ENCODE measurements at places on chromosomes 3 and 15. TPM values are rescaled to one million over a fixed set of nuclear protein-coding genes. Genes with fewer than 3 reads are reported as not detected.
A peak's percentile ranks its signal among the peaks of the same experiment; 100 is the strongest.

GRCh38 chr3:72100080-72100511 is 315.1 kb upstream of the PROK2 start:
- H3K27ac ChIP-seq, result no peak overlapping the region
- peaks cover 4% of the 10 kb centered on the region for H3K4me1 ChIP-seq
- peaks cover 23% of the 10 kb centered on the region for H3K27me3 ChIP-seq
- H3K4me3 ChIP-seq, result peak overlapping the region; percentile 56

GRCh38 chr15:81170511-81170910 is 26.2 kb upstream of the IL16 start:
- no peak for DNase-seq
- H3K4me3 ChIP-seq, result no peak overlapping the region
- H3K27ac ChIP-seq, result no peak overlapping the region
- no peaks in the 10 kb centered on the region for H3K36me3 ChIP-seq
- H3K4me1 ChIP-seq, result peaks cover 9% of the 10 kb centered on the region
- H3K27me3 ChIP-seq, result no peaks in the 10 kb centered on the region

- no peak overlapping the region for H3K27ac ChIP-seq
- peaks cover 9% of the 10 kb centered on the region for H3K4me1 ChIP-seq
- H3K36me3 ChIP-seq, result no peaks in the 10 kb centered on the region
- H3K27me3 ChIP-seq, result peaks cover 31% of the 10 kb centered on the region
Observed at GRCh38 chr3:187739094-187739560, 6.1 kb downstream of the BCL6 start.

DNA sequence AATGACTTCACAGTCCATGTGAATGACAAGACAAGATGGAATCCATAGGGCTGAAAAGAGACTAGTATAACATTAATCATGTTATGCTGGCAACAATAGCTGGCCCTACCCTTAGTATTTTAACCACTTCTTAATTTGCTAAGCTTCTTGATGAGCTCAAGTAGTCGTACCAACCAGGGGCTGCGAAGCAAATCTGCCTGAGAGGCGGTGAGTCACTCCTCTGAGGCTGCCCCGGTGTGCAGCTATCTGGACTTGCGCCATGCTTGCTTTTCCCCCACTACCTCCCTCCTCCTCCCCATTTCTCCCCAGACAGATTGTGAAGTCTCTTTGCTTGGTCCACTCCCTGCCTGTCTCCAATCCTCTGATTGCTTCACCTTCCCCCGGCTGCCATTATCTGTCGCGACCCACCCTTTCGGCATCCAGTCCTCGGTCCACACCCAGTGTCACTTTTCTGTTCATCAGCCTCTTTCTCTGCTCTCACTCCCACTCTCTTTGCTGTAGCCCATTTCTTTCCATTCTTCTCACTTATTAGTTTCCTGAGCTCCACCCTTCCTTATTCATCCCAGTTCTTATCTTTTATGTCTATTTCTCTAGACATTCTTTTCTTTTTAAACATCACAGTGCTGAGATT is 42.7 kb downstream of the DUT start:
- no peaks in the 10 kb centered on the region for H3K27me3 ChIP-seq
- no peak overlapping the region for H3K27ac ChIP-seq
- no peaks in the 10 kb centered on the region for H3K36me3 ChIP-seq
- H3K4me3 ChIP-seq, result no peak overlapping the region
- no peaks in the 10 kb centered on the region for H3K4me1 ChIP-seq

DNA sequence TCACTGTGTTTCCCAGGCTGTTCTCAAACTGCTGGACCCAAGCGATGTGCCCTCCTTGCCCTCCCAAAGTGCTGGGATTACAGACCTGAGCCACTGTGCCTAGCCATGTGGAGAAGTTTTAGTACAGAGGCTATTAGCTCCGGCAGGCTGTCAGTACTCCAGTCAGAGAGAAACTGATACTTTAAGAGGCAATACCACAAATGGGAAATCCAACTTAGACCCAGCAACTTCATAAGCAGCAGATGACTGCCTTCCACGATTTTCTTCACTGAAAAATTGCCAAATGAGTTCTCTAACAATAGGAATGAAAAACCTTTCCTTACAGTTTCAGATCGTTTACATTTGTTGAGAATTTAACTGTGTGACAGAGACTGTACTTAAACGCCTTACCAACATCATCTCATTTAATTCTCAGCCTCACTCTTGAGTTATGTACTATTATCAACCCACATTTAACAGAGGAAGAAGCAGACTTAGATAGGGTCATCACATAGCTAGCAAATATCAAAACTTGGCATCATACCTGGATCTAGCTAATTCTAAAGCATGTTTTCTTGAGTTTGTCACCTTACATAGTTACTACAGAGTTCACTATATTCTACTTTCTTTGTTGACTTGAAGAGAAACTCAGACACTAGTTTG is 127.4 kb downstream of the TCF12 start:
- H3K4me3 ChIP-seq, result no peak overlapping the region
- no peaks in the 10 kb centered on the region for H3K27me3 ChIP-seq
- H3K36me3 ChIP-seq, result no peaks in the 10 kb centered on the region
- H3K27ac ChIP-seq, result no peak overlapping the region

DNA sequence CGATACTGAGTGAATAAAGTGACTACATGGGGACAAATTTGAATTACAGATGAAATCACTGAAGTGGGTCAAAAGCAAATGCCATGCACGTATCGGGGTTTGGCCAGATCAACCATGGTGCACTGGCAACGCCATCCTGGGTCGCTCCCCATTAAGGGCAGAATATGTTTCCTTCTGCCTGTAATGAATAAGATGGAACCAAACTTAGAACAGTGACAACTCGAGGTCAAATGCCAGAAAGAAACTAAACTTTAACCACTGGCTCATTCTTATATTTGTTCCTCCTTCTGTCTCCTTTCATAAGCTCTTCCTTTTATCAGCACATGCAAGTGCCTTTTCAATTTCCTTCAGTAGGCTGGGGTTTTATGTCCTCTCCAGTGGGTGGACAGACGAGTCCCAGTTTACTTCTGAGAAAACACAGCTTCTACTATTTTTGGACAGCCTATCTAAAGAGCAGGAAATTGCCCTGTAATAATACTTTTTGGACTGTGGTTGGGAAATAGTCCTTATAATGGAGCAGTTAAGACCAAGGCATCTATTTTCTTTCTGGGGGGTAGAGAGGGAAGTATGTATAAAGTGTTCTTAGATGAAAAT is 61.4 kb downstream of the WHAMM start:
- H3K27me3 ChIP-seq, result no peaks in the 10 kb centered on the region
- H3K36me3 ChIP-seq, result no peaks in the 10 kb centered on the region
- H3K4me3 ChIP-seq, result no peak overlapping the region
- no peaks in the 10 kb centered on the region for H3K4me1 ChIP-seq

- no peak for DNase-seq
- no peak overlapping the region for H3K4me3 ChIP-seq
- H3K36me3 ChIP-seq, result no peaks in the 10 kb centered on the region
- no peaks in the 10 kb centered on the region for H3K27me3 ChIP-seq
Observed at GRCh38 chr3:126104028-126104635, 20.2 kb upstream of the SLC41A3 start.

GRCh38 chr15:99631255-99631654 is 65.5 kb downstream of the MEF2A start:
- H3K27me3 ChIP-seq, result no peaks in the 10 kb centered on the region
- DNase-seq, result no peak
- peaks cover 4% of the 10 kb centered on the region for H3K36me3 ChIP-seq
- no peak overlapping the region for H3K27ac ChIP-seq

GRCh38 chr15:74723754-74724334 is 1.5 kb downstream of the CYP1A1 start:
- no peaks in the 10 kb centered on the region for H3K4me1 ChIP-seq
- H3K27ac ChIP-seq, result no peak overlapping the region
- no peaks in the 10 kb centered on the region for H3K36me3 ChIP-seq
- DNase-seq, result peak; percentile 89
- H3K4me3 ChIP-seq, result no peak overlapping the region

DNA sequence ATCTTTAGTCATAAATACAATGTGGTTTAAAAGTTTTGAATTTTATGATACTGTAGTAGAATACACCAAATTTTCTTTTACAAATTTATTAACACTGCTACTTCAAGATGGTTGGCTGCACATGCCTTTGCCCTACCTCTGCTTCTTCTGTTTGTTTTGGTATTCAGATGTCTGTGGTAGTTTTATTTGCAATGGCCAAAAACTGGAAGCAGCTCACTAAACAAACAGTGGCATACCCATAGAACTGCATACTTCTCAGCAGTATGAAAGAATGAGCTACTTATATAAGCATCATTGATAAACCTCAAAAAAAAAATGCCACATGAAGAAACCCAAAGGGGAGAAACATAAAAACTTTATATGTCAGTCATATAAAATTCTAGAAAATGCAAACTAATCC is 19.5 kb downstream of the ARIH2 start:
- H3K4me3 ChIP-seq, result no peak overlapping the region
- no peak for DNase-seq
- H3K36me3 ChIP-seq, result peaks cover 13% of the 10 kb centered on the region
- H3K27ac ChIP-seq, result no peak overlapping the region
- no peaks in the 10 kb centered on the region for H3K4me1 ChIP-seq
- H3K27me3 ChIP-seq, result no peaks in the 10 kb centered on the region

DNA sequence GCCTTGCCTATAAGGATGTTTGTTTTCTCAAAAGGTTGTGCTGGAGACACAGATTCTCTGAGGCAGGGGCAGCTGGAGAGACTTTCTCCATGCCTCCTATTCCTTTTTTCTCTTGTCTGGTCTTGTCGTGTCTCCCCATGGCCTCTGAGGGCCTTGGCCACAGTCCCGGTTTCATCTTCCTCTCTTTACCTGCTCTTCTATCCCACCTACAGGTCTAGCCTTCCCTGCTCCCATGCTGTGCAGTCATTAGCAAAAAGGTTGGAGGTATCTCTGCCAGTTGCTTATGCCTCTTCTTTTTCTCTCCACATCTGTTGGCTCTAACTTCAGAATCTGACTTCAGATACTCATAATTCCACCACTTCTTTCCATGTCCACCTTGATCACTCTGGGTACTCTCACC is 191.1 kb downstream of the IL20RB start:
- DNase-seq, result no peak
- H3K27ac ChIP-seq, result no peak overlapping the region
- no peak overlapping the region for H3K4me3 ChIP-seq
- no peaks in the 10 kb centered on the region for H3K4me1 ChIP-seq

GRCh38 chr15:79025802-79026201 is 64.8 kb downstream of the RASGRF1 start:
- no peaks in the 10 kb centered on the region for H3K27me3 ChIP-seq
- DNase-seq, result no peak
- no peaks in the 10 kb centered on the region for H3K36me3 ChIP-seq

- DNase-seq, result no peak
- no peaks in the 10 kb centered on the region for H3K27me3 ChIP-seq
- H3K36me3 ChIP-seq, result no peaks in the 10 kb centered on the region
- no peak overlapping the region for H3K27ac ChIP-seq
Observed at GRCh38 chr3:45807681-45808540, 11.6 kb upstream of the SLC6A20 start.

DNA sequence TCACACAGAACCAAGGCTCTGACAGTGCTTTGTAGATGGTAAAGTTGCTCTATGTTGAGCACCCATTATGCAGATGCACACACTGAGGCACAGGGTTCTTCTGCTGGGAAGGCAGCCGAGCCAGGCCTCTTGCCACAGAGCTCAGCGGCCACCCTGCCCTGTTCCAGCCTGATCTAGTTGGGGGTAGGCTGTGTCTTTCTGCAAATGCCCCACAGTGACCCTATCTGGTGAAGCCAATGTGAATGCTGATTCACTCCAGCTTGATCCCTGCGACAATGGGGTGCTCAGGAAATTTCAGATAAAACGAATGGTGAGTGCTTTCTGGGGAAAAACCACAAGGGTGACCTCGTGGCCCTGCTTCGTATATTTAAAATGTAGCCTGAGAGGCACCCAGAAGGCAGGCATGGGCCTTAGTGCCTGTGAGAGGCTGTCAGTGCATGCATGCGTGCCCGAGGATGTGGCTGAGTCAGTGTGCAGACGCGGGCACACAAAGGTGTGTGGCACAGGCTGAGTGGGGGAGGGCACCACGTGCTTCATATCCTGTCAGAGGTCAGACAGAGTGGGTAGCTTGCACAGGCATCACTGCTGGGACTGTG is 85.7 kb downstream of the ATP2B2 start:
- no peak for DNase-seq
- no peaks in the 10 kb centered on the region for H3K36me3 ChIP-seq
- no peak overlapping the region for H3K27ac ChIP-seq

DNA sequence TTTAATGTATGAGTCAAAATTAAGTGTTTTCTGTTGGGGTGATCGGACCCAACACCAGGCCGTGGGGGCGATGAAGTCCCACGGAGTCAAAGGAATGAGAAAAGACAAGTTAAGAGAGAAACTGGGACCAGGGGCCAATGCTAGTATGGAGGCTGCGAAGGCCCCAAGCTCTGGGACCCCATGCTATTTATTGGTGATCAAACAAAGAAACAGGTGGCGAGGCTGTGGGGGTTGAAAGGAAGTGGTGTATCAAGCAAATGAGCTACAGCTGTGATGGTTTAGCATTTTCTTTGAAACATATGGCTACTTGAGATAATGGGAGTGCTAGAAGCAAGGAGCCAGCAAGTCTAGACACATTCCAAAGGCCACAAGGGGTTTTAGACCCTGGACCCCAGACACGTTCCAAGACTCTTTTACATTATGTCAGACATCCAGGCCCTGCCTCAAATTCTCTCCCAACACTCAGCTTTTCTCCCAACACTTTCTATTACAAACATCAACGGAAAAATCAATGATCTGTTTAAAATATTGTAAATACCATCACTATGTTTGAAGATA is 56.0 kb upstream of the SNRPN start:
- H3K4me1 ChIP-seq, result peaks cover 18% of the 10 kb centered on the region
- DNase-seq, result peak; percentile 70
- peak overlapping the region; percentile 94 for H3K27ac ChIP-seq

DNA sequence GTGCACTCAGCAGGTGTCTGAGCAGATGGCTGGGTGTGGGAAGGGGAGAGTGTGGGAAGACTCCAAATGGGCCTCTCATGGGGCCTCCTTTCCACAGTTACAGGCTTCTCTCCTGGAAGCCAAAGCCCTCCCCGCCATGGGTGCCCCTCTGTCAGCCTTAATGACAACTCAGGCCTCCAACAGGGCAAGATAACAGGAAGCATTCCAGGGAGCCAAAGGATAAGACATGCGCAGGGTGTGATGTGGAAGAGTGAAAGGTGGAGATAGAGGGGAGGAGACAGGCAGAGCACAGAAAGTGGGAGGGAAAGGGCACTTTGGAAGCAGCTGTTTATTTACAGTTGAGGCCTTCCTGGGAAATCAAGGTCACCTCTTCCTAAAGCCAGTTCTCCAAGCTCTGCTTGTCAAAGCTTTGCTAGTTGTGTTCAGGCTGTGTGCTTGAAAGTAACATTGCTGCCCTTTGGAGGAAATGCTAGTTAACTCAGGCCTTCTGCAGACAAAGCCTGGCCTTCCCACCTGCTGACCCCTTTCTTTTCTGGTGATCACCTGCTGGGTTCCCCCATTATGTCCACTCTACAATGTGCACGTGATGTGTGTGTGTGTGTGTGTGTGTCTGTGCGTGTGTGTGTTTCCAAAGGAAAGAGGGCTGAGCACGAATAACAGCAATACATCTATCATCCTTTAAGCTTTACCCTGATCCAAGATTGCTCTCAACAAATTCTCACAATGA is 35.2 kb upstream of the SMAD3 start:
- H3K4me1 ChIP-seq, result peaks cover 39% of the 10 kb centered on the region
- H3K27ac ChIP-seq, result peak overlapping the region; percentile 81
- H3K4me3 ChIP-seq, result peak overlapping the region; percentile 29
- no peaks in the 10 kb centered on the region for H3K36me3 ChIP-seq
- peaks cover 38% of the 10 kb centered on the region for H3K27me3 ChIP-seq

EDC3 gene
- total RNA-seq, result 24.4 TPM

FANCD2OS gene
- total RNA-seq, result not detected

SLITRK3 gene
- total RNA-seq, result 1.1 TPM

GHSR gene
- not detected for total RNA-seq

SLC24A1 gene
- total RNA-seq, result 10.6 TPM

OXTR gene
- 3.9 TPM for total RNA-seq

CCRL2 gene
- total RNA-seq, result not detected

ACOX2 gene
- total RNA-seq, result 4.3 TPM

CD200 gene
- 41.5 TPM for total RNA-seq

PIF1 gene
- total RNA-seq, result 111 TPM

SMCO1 gene
- total RNA-seq, result not detected

Data from neural progenitor cell (in vitro differentiated cells).